ENCODE measurements at places on chromosomes 11 and 22.

DNA sequence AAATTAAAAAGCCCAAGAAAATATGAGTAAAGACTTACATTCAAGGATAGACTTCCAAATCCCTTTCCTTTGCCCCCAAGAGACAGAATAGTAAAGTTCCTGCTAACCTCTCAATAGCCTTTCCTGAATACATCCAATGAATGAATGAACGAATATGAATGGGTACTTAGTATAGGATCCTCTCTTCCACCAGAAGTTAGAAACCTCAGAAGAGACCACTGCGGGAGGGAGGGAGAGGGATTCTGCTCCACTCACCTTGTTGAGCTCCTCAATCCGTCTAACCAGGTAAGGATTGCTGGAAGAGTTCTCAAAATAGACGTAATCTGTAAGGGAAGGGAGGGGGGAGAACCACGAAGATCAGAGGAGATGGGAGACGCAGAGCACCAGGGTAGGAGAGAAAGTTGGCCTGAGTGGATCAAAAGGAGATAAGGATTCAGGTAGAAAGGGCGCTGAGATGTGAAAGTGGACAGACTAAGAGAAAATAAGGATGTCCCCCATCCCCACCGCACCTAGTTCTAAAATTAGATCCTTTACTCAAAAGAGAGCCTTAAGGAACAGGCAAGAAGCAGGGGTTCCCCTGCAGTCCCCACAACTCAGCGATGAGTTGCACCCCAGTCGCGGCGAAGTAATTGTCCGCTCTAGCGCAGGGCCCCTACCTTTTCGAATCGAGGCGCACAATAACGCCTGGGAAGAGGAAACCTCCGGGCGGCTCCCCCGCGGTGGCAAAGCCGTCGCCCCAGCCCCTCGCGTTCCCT lies 1.1 kb downstream of the MTA2 start:
- no peak for DNase-seq

DNA sequence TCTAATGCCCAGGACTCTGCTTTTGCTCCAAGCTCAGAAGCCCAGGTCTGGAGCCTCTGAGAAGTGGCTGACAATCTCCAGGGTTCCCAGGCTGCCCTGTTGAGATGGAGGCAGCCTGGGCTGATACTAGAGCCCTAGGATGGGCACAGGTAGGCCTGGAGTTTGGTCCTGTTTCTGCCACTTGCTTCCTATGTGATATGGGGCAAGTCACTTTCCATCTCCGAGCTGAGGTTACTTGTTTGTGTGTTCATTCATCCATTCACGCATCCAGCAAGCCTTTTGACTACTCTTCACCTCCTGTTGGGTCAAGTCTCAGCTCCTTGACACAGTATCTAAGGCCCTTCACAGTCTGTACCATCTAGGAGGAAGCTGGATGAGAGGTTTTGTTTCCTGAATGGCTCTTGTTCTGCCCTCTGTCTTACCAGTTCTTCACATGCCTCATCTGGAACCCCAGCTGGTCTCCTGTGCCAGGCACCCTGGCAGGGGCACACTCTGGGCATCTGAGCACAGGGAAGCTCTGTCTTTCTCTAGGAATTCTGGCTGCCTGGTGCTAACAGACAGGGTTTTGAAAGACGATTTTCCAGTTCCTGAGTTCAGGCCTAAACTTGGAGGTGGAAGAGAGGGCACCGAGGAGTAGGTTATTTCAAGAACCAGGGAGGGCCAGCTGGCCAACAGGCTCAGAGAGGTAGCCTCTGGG lies 53.2 kb upstream of the AMPD3 start:
- DNase-seq: no peak

DNA sequence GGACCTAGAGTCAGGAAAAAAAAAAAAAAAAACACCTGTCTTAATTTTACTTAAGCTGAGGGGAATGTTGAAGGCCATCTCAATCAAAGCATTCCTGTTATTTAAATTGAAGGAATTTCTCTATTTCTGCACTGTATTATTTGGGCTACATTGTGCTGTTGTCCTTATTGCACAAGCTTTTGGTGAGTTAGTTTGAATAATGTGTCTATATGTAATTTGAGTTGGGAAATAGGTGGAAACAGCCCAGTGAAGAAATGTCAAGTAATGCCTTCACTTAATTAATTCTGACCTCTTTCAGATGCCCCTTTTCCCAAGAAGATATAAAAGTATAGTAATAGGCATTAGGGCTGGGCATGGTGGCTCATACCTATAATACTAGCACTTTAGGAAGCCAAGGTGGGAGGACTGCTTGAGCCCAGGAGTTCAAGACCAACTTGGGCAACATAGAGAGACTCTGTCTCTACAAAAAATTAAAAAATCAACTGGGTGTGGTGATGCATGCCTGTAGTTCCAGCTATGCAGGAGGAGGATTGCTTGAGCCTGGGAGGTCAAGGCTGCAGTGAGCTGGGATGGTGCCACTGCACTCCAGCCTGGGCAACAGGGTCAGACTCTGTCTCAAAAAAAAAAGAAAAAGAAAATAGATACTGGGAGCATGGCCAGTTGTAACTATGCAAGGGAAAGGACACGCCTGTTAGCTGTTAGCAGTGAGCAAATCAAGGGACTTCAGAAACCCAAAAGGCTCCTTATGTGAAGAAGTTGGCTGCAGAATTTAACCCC lies 34.9 kb downstream of the OR10A6 start:
- peak; percentile 67 for DNase-seq

- DNase-seq: no peak
Observed at GRCh38 chr22:43666457-43666856, 145.6 kb downstream of the EFCAB6 start.

DNA sequence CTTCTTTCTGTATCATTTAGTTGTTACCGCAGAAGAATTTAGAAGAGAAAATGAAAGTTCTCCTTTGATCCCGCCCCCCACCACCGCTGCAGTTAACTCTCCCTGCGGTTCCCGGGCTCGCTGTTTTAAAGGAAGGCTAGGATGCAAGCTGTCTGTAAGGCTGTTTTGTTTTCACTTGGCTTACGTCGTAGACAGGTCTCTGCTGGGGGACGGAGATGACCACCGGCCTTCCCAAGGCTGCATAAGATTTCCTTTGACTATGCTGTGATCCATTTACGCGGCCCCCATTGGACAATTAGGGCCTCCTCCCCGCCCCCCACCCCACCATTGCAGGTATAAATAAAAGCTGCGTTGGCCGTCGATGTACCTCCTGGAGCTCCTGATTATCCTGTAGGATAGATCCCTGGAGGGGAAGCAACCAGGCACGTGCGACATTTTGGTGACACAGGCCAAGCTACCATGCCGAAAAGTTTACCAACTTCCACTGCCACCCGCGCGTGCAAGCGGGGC lies 1.4 kb upstream of the CPT1A start:
- no peak for DNase-seq

DNA sequence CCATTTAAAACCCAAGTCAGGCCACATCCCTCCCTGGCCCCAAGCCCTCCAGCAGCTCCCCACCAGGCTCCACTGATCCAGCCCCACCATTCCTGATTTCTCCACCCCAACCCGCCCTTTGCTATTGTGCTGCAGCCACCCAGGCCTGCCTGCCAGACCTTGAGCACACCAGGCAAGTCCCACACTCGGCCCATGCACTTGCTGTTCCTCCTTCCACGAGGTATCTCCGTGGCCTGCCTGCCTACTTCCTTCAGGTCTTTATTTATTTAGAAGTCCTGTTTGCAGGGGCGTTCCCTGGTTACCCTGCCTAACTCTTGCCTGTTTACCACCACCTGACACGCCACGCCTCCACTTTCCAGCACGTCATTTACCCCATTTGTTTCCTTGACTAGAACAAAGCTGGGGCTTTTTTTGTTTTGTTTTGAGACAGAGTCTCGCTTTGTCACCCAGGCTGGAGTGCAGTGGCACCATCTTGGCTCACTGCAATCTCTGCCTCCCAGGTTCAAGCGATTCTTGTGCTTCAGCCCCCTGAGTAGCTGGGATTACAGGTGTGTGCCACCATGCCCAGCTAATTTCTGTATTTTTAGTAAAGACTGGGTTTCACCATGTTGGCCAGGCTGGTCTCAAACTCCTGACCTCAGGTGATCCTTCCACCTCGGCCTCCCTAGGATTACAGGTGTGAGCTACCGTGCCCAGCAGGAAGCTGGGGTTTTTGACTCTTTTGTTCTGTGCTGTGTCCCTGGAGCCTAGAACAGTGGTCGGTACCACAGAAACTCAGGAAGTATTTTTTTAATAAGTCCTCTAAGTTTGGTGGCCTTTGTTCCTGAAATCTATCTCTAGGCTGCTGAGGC lies 6.7 kb downstream of the CENPM start:
- DNase-seq: peak; percentile 40

- peak; percentile 25 for DNase-seq
Observed at GRCh38 chr22:22684580-22685561, 40.5 kb downstream of the GGTLC2 start.

GRCh38 chr11:16505481-16505880 lies 149.1 kb upstream of the SOX6 start:
- no peak for DNase-seq

GRCh38 chr11:57633394-57634070 lies 16.2 kb downstream of the YPEL4 start:
- no peak for DNase-seq

DNA sequence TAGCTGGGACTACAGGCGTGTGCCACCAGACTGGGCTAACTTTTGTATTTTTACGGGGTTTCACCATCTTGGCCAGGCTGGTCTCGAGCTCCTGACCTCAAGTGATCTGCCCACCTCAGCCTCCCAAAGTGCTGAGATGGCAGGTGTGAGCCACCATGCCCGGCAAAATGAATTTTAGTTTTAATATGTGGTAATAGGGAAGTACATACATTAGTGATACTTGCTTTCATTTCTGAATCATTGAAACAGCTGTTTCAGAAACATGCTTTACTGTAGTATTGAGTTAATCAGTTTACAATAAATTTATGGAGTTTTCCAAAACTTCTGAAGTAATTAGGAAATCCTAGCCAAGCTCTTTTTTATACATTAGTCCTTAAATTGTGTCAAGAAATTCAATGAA lies 15.6 kb downstream of the PCF11 start:
- DNase-seq: no peak

GRCh38 chr11:18485913-18486528 lies 30.4 kb downstream of the LDHAL6A start:
- no peak for DNase-seq

- DNase-seq: no peak
Observed at GRCh38 chr11:2913019-2913431, 16.2 kb downstream of the PHLDA2 start.

- no peak for DNase-seq
Observed at GRCh38 chr11:12853652-12854296, 155.3 kb upstream of the RASSF10 start.

GRCh38 chr11:117594721-117595120 lies 202.3 kb downstream of the DSCAML1 start:
- DNase-seq: no peak

DNA sequence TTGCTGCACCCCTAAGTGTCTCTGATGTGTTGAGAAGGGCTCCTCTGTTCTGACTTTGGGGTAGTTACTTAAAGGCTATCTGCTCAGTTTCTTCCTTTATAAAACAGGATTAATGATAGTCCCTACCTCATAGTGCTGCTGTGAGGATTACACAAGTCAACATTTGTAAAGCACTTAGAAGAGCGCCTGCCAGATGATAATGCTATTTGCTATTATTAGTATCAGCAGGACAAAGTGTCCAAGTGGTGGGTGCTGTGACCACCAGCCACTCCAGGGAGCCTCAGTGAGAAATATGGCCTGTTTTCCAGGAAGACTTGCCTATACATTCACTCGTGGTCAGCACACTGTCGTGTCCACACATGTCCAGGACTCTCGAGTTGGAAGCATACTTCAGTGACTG lies 16.2 kb downstream of the POU2F3 start:
- no peak for DNase-seq

DNA sequence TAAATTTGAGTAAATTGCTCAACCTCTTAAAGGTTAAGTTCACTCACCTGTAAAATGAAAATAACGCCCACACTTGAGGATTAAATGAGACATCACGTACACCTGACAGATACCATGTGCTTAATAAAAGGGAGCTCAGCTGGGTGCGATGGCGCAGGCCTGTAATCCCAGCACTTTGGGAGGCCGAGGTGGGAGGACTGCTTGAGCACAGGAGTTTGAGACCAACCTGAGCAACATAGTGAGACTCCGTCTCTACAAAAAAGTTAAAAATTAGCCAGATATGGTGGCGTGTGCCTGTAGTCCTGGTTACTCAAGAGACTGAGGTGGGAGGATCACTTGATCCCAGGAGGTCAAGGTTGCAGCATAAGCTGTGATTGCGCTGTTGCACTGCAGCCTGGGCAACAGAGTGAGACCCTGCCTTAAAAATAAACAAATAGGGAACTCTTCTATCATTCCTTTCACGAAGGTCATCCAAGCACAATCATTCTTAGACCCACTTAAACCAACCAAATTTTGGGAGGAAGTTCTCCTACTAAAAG lies 134.1 kb downstream of the BBOX1 start:
- no peak for DNase-seq

- peak; percentile 78 for DNase-seq
Observed at GRCh38 chr11:22624742-22625447, 728 bp downstream of the FANCF start.

GRCh38 chr11:13062115-13062514 lies 53.0 kb downstream of the RASSF10 start:
- no peak for DNase-seq

DNA sequence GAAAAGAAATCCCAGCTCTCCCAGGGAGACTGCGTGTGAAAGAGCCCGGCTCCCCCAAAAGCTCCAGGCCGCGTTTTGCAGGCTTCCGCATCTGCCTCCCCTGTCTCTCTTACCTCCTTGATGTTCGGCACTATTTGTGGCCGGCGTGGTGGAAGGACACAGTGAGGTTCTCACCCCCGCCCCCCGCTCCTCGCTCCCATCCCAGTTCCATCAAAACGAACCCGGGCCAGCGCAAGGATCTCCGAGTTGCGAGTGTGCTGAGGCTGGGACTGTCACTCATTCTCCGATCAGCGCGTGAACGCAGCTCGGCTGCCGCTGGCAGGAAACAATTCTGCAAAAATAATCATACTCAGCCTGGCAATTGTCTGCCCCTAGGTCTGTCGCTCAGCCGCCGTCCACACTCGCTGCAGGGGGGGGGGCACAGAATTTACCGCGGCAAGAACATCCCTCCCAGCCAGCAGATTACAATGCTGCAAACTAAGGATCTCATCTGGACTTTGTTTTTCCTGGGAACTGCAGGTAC lies at the start of gene NCAM1:
NCAM1 (plus strand) TSS at position 275 of the 523 bp plus-strand sequence.
- DNase-seq: peak; percentile 91
